A549 treated with Mapracorat at 1 μM for 4 hours (cell line): ENCODE measurements at places on chromosomes 6 and 20. TPM values are rescaled to one million over a fixed set of nuclear protein-coding genes. Genes with fewer than 3 reads are reported as not detected.

CLVS2 gene
- total RNA-seq, result 0.11 to 0.34 TPM (median 0.20 TPM) in 5 replicates

CLPSL2 gene
- 0.79 to 1.4 TPM (median 0.94 TPM) in 4 of 5 replicates, not detected in the other for total RNA-seq

RIN2 gene
- 22.4 to 24.4 TPM (median 22.9 TPM) in 5 replicates for total RNA-seq

MTFR2 gene
- total RNA-seq, result 11.7 to 12.4 TPM (median 12.0 TPM) in 5 replicates

OR2B6 gene
- 0.17 to 0.30 TPM in 2 of 5 replicates, not detected in the others for total RNA-seq

KIAA1755 gene
- total RNA-seq, result 0.08 to 0.26 TPM (median 0.13 TPM) in 5 replicates

PPP1R16B gene
- 0.11 to 0.22 TPM (median 0.15 TPM) in 5 replicates for total RNA-seq

ADTRP gene
- 0.19 to 1.1 TPM (median 0.24 TPM) in 5 replicates for total RNA-seq

SLCO4A1 gene
- total RNA-seq, result 9.2 to 14.1 TPM (median 11.9 TPM) in 5 replicates

IL17A gene
- total RNA-seq, result not detected in 5 replicates

NRN1 gene
- 0.59 to 0.98 TPM (median 0.77 TPM) in 5 replicates for total RNA-seq

AVP gene
- not detected in 5 replicates for total RNA-seq

OPRM1 gene
- not detected in 5 replicates for total RNA-seq

GCM1 gene
- total RNA-seq, result 0.07 to 0.11 TPM in 2 of 5 replicates, not detected in the others

NEURL2 gene
- 0.61 to 1.7 TPM (median 0.94 TPM) in 5 replicates for total RNA-seq

TMEM74B gene
- total RNA-seq, result 3.0 to 5.0 TPM (median 4.7 TPM) in 5 replicates

DNAH8 gene
- not detected in 5 replicates for total RNA-seq

TBXT gene
- not detected in 5 replicates for total RNA-seq

FUT9 gene
- not detected in 5 replicates for total RNA-seq

HSP90AB1 gene
- 1,081 to 1,335 TPM (median 1,155 TPM) in 5 replicates for total RNA-seq

CDSN gene
- total RNA-seq, result 0.05 TPM in 1 of 5 replicates, not detected in the others

SLC4A11 gene
- 8.7 to 10.7 TPM (median 9.9 TPM) in 5 replicates for total RNA-seq

PPP1R3G gene
- total RNA-seq, result 1.5 to 2.4 TPM (median 2.0 TPM) in 5 replicates

MPC1 gene
- total RNA-seq, result 4.0 to 5.8 TPM (median 4.7 TPM) in 5 replicates

TMEM244 gene
- total RNA-seq, result not detected in 5 replicates

FAM209B gene
- 0.22 to 0.67 TPM (median 0.34 TPM) in 5 replicates for total RNA-seq

EYS gene
- 0.02 to 0.18 TPM (median 0.15 TPM) in 3 of 5 replicates, not detected in the others for total RNA-seq

XKR7 gene
- total RNA-seq, result 0.01 to 0.02 TPM in 2 of 5 replicates, not detected in the others

ABHD16B gene
- not detected in 5 replicates for total RNA-seq

EDN3 gene
- 2.8 to 3.3 TPM (median 3.0 TPM) in 5 replicates for total RNA-seq

PPP1R14C gene
- 1.7 to 3.2 TPM (median 2.4 TPM) in 5 replicates for total RNA-seq

TRAPPC3L gene
- total RNA-seq, result not detected in 5 replicates

NNAT gene
- not detected in 5 replicates for total RNA-seq

METTL24 gene
- total RNA-seq, result not detected in 5 replicates

SGK1 gene
- 61.3 to 101 TPM (median 68.7 TPM) in 5 replicates for total RNA-seq

ZC2HC1B gene
- not detected in 5 replicates for total RNA-seq
